ENCODE measurements at places on chromosomes 6 and 20.

DNA sequence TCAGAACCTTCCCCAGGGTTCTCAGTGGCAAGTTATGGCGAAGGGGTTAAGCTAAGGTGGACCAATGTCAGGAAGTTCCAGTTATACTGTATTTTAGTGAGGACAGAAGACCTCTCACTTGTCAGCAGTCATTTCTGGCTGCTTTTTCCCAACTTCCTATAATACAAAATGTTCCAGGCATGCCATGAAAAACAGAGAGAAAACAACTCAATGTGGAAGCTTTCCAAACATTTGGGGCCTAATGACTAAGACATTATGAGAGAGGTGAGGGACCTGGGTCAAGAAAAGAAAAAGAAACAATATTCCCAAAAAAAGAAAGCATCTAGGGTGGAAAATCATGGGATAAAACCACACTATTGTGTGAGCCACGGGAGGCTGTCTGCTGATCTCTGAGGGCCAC, 99.9 kb upstream of the MAP3K4 start:
- no peak for DNase-seq

DNA sequence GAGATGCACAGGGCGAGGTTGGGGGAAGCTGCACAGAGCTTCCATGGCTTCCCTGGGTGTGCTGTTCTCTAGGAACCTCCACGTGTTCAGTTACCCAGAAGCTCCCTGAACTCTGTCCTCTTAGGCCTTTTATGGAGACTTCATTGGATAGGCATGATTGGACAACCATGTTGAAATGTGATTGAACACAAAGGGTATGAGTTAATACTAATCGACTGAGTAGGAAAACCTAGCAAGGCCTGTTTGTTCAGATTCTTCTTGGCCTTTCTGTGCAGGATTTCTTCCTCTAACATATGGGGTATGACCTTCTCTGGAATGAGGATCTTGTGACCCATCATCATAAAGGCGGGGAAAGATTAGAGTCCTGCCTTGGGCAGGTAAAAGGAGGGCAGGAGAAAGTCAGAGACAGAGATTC, 70.7 kb upstream of the SMIM29 start:
- no peak for DNase-seq

DNA sequence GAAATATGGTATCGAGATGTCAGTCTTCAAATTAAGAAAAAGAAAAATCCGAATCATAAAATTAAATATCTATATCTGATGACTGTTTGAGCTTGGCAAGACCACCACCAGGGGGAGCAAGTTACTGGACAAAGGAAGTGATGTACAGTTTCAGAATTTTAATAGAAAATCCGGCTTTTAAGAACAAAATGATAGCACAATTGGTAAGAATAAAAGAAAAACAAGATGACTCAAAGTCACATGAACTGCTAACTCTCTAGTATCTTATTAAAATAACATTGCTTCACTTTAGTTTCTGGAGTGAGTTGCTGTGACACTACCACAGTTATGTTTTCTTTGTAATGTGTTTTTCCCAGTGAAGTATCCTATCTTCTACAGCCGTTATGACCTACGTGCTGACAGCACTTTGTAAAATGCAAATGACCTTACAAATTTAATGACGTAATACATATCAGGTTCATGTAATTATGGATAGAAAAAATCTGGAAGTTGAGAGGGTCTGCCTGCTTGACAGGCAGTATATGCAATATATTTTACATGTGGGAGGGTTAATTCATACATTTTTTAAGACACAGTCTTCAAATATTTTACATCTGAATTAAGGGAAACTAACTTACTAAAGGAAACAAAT, 405.3 kb upstream of the HS3ST5 start:
- DNase-seq, result peak; percentile 7

DNA sequence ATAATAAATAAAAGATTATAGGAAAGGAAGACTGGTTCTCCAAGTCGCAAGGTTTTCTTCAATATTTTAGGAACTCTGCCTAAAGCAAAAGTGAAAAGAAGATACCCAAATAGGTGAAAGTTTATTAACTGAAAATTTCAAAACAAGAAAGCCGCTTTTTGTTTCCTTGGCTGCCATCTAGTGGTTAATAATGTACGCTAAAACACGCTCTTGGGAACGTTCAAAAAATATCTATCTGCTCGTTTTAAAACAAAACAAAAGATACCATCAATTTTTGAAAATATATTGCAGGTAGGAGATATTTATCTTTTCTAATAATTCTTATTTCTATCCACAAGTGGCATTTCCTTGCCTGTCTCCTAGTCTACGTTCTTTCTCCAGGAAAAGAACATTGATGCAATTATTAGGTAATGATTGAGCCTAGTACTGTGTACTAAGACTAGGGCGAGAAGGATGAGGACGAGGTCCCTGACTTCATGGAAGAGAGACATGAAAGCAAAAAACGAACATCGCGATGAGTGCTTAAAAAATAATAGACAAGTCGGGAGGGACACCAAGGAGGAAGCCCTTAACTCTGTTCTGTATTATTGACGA, 97.2 kb downstream of the SPTLC3 start:
- DNase-seq, result no peak

DNA sequence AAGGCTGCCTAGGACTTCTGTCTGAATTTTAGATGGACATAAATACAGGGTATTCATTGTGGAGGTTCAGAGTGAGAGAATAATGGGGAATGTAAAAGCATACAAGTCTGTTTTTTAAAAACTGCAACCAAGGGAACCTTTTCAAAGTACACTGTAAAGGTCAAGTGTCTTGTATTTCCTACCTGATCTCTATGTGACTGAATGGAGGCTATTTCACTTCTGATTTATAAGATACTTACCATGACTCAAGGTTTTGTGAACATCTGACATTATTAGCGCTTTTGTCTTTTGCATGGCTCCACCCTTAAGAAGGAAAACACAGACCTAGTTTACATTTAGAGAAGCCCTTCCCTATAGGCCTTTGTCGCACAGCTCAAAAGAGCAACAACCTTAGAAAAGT, 126.5 kb downstream of the ZFAND3 start:
- DNase-seq, result no peak

All from GM19239 (cell line).